ENCODE measurements at places on chromosomes 2 and 18. TPM values are rescaled to one million over a fixed set of nuclear protein-coding genes. Genes with fewer than 3 reads are reported as not detected.

The OR6B2 gene
- not detected for total RNA-seq

DNA sequence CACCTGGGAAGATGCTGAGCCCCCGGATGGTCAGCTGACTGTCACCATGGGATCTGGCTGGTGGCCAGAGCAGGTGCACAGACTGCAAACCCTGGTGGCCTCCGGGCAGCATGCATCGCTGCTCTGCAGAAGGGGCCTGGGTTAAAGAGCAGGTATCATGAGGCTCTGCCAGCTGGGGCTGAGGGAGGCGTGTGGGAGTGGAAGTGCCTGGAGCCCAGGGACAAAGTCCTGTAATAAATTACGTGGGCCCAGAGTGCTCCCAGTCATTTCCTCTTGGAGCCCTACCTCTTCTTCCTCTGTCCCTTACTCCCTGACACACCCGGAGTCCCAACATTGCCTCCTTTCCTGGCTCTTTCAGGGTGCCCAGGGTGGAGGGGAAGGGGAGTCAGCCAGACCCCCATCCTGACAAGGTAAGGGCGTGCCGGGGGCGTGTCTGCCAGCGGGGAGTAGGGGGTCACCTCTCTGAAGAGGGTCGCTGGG, at the start of gene MYO7B:
MYO7B (plus strand) TSS at position 262 of the 480 bp plus-strand sequence. CDS start 24,040 bp downstream, outside the sequence.
- DNase-seq: no peak

- DNase-seq: no peak
Measured at GRCh38 chr2:197198890-197199289, 111.7 kb downstream of the ANKRD44 start.

DNA sequence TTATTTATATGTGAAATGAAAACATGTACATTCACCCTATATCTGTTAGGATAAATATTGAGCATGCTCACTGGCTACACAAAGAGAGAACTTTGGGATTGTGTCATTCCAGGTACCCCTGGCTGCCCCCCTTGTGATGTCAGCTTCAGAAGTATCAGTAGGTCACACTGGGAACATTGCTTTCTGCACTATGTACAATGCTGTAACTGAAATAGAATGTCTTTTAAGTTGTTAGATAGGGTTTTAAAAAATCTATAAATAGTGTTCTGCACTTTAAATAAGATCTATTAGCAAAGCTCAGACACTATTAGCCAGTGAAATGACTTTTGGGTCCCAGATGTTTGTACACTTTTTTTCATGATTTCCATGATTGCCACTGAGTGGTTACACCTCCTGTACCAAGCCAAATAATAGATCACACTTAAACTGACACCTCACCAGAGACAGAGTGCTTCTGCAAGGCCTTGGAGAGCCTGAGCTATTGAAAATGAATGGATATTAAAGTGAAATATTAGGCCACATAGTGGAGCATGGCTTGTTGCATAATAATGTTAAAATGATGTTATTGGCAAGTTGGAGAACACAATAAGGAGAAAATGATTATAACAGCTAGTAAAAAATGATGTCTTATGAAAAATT, 297.0 kb upstream of the NXPH2 start:
- no peak for DNase-seq

The MC4R gene
- total RNA-seq: 2.5 TPM

The STEAP3 gene
- total RNA-seq: 5.8 TPM

DNA sequence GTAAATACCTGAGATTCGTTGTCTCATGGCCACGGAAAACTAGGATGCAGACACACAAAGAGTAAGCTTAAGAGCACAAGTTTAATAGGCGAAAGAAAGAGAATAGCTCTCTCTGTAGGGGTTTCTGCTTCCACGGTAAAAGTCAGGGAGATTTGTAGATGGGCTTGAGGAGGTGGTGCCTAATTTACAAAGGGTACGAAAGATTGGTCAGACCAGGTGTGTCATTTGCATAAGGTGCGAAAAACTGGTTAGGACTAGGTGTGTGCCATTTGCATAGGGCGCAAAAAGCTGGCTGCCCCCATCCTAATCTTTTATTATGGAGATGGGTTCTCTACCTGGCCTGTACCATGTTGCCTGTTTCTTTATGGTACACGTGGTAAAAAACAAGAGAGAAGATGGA, 170.5 kb upstream of the DOK6 start:
- no peak for DNase-seq

Data from esophagus muscularis mucosa (tissue), 4 donors.